ENCODE measurements at places on chromosomes 6 and 20. TPM values are rescaled to one million over a fixed set of nuclear protein-coding genes. Genes with fewer than 3 reads are reported as not detected.

Gene GPX5
- total RNA-seq = not detected

Gene GNRH2
- total RNA-seq = not detected

Gene MCM9
- total RNA-seq = 8.0 TPM

Gene MYCT1
- total RNA-seq = not detected

Gene HDAC2
- total RNA-seq = 87.3 TPM

Gene TNF
- not detected for total RNA-seq

Gene C6orf15
- not detected for total RNA-seq

Gene SGK1
- 53.9 TPM for total RNA-seq

Gene PSORS1C1
- total RNA-seq = 0.53 TPM

DNA sequence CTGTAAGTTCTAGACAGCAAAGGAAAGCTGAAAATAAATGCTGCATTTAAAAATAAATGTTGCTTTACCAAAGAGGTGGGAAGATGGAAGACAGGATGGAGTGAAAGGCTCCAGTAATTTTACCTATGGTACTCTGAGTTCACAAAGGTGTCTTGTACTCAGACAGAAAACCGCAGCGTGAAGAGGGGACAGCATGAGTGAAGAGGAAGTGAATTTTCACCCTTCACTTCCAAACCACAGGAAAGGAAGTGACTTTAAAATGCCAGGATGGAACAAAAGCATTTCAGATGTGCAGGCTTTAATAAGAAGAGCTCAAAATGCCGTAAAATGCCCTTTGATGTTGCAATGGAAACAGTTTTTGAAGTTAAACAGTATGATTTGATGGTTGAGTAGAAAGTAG lies 91.2 kb upstream of the TINAG start:
- no peak overlapping the region for H3K27ac ChIP-seq
- H3K4me1 ChIP-seq = no peaks in the 10 kb centered on the region
- no peak overlapping the region for H3K4me3 ChIP-seq
- H3K36me3 ChIP-seq = no peaks in the 10 kb centered on the region
- DNase-seq = no peak

DNA sequence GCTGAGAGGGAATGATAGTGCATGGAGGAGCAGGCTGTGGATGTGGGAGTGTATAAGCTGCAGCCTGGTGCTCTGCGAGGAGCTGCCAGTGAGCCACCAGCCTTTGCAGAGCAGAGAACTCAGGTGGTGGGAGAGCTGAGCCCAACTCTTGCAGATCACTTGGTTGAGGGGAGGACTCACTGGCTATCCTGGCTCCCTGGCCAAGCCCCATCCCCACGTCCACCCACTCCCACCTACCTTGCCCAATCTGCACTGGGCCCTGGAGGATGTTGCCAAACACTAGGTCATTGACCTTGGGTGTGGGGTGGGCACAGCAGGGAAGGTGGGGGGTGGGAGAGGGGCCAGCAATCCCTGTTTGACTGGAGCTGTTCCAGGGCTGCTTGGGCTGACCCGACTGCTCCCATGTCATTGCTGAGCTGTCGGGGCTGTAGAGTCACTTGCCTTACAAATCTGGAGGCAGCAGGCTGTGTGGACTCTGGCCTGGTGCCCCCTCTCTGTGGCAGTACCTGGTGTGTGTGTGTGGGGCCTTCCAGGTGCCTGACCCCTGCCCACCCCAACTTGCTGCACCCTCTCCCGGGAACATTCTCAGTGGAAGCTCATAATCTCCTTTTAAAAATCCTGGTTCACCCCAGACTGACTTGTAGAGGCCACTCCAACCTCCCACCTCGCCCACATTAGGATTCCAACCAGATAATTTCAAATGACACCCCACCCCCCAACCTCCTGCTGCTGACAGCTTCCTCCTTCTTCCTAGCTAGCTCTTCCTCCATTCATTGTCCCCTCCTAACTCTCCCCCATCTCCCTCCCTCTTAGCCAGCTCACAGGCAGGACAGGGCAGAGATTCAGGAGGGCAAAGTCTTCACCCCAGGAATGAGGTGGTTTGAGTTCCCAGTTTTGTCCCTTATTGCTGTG lies 162.3 kb downstream of the MRPL14 start:
- H3K27ac ChIP-seq = no peak overlapping the region
- no peaks in the 10 kb centered on the region for H3K36me3 ChIP-seq
- H3K4me1 ChIP-seq = peaks cover 7% of the 10 kb centered on the region

DNA sequence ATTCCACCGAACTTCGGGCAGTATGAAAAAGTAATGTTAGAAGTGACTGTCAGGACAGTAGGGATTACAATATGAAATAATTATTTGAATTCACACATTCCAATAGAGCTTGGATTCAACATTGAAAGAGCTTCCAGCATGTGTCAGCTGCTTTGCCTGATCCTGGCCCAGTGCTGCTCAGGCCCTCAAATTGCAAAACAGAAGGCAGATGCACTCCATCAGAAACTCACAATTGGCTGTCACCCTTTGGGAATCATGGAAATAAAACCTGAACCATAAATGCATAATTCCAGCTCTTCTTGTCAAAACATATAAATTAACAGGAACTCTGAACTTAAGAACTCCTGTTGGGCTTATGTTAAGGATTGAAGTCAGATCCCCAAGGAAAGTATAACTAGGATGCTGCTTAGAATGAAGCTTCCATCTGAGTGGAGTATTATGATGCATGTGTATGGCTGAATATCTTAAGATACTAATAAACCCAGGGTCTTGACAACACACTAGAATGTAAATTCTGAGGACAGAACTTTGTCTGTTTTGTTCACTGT lies 1.8 kb upstream of the NDUFAF4 start:
- H3K27ac ChIP-seq = no peak overlapping the region
- DNase-seq = no peak
- peaks cover 5% of the 10 kb centered on the region for H3K27me3 ChIP-seq
- peaks cover 20% of the 10 kb centered on the region for H3K36me3 ChIP-seq
- peaks cover 9% of the 10 kb centered on the region for H3K4me1 ChIP-seq

GRCh38 chr20:63973636-63974401 lies 4.1 kb upstream of the ZNF512B start:
- no peaks in the 10 kb centered on the region for H3K27me3 ChIP-seq
- DNase-seq = peak; percentile 88
- peak overlapping the region; percentile 33 for H3K4me3 ChIP-seq
- no peak overlapping the region for H3K27ac ChIP-seq
- peaks cover 8% of the 10 kb centered on the region for H3K36me3 ChIP-seq
- peaks cover 44% of the 10 kb centered on the region for H3K4me1 ChIP-seq

DNA sequence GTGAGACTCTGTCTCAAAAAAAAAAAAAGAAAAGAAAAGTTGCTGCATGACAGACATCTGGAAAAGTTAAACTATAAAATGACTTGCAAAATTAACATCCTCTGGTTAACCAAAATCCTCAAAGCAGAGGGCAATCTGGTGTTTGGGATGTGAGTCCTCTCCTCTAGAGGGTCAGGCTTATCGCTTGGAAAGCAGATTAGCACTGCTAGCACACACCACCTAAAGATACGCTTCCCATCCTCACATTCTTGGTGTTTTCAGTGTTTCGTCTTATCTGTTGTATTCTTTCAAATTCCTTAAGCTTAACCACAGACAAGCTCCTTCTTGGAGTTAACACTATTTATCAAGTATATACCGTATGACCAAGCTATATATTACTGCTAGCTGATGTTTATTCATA lies 198.0 kb downstream of the SOX4 start:
- H3K4me1 ChIP-seq = no peaks in the 10 kb centered on the region
- no peaks in the 10 kb centered on the region for H3K27me3 ChIP-seq
- no peaks in the 10 kb centered on the region for H3K36me3 ChIP-seq
- no peak for DNase-seq
- H3K4me3 ChIP-seq = no peak overlapping the region

GRCh38 chr20:382291-383115 lies 1.9 kb downstream of the TRIB3 start:
- peak overlapping the region; percentile 68 for H3K4me3 ChIP-seq
- peaks cover under 1% of the 10 kb centered on the region for H3K36me3 ChIP-seq
- H3K4me1 ChIP-seq = peaks cover 9% of the 10 kb centered on the region

- H3K4me3 ChIP-seq = no peak overlapping the region
- no peaks in the 10 kb centered on the region for H3K36me3 ChIP-seq
- H3K27me3 ChIP-seq = no peaks in the 10 kb centered on the region
- H3K27ac ChIP-seq = no peak overlapping the region
Observed at GRCh38 chr6:107561306-107561705, 71.4 kb downstream of the SOBP start.

- no peaks in the 10 kb centered on the region for H3K27me3 ChIP-seq
- no peaks in the 10 kb centered on the region for H3K4me1 ChIP-seq
- H3K36me3 ChIP-seq = no peaks in the 10 kb centered on the region
- H3K27ac ChIP-seq = no peak overlapping the region
- no peak overlapping the region for H3K4me3 ChIP-seq
Observed at GRCh38 chr20:54115172-54115854, 44.9 kb upstream of the BCAS1 start.

- no peaks in the 10 kb centered on the region for H3K27me3 ChIP-seq
- H3K4me1 ChIP-seq = no peaks in the 10 kb centered on the region
- H3K27ac ChIP-seq = no peak overlapping the region
- H3K4me3 ChIP-seq = no peak overlapping the region
Observed at GRCh38 chr6:93300661-93301060, 118.7 kb downstream of the EPHA7 start.

- no peaks in the 10 kb centered on the region for H3K36me3 ChIP-seq
- no peak overlapping the region for H3K4me3 ChIP-seq
- no peak overlapping the region for H3K27ac ChIP-seq
- no peaks in the 10 kb centered on the region for H3K27me3 ChIP-seq
- no peak for DNase-seq
Observed at GRCh38 chr6:2230659-2231277, 14.6 kb downstream of the GMDS start.

GRCh38 chr20:24766143-24766527 lies 182.9 kb upstream of the CST7 start:
- H3K4me1 ChIP-seq = peaks cover 8% of the 10 kb centered on the region
- no peak overlapping the region for H3K27ac ChIP-seq
- no peak for DNase-seq
- H3K36me3 ChIP-seq = no peaks in the 10 kb centered on the region
- H3K4me3 ChIP-seq = no peak overlapping the region
- no peaks in the 10 kb centered on the region for H3K27me3 ChIP-seq

GRCh38 chr20:48273843-48274242 lies 488.6 kb upstream of the SULF2 start:
- 0 out of 2 replicates have a peak, but pooled peaks cover 4% of the 10 kb centered on the region for H3K27me3 ChIP-seq
- no peak overlapping the region for H3K4me3 ChIP-seq
- no peak for DNase-seq
- H3K27ac ChIP-seq = no peak overlapping the region
- H3K4me1 ChIP-seq = peaks cover 6% of the 10 kb centered on the region

DNA sequence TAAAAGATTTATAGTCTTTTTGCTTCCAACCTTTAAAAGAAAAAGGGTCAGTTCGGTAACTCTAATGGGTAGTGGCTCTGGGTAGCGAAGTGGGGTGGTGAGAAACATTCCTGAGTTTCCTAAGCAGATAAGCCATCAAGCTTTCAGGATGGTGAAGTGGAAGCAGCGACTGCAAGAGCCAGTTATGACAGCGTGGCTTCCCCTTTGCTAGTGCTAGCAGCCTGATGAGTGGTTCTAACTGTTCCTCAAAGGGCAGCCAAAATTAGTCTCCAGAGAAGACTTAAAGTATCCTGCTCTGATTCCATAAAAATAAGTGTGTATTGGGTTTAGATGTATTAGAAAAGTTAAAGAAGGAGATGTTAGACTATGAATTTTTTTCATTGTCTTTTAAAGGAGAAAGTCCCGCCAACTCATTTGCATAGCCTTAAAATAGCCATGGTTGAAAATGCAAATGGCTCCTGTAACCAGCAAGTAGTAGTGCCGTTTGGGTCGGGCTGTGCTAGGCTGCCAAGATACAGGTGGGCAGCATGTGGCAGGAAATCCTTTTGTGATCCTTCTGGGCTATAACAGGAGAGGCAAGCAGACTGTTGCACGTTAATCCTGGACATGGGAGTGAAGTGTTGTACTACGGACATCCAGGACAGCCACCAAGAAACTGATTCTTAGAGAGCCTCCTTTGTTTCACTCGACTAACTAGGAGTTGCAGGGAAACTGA lies 18.0 kb downstream of the ELOVL2 start:
- no peak for DNase-seq
- H3K36me3 ChIP-seq = no peaks in the 10 kb centered on the region
- no peak overlapping the region for H3K4me3 ChIP-seq
- H3K27me3 ChIP-seq = no peaks in the 10 kb centered on the region

- peaks cover 19% of the 10 kb centered on the region for H3K27me3 ChIP-seq
- no peak overlapping the region for H3K27ac ChIP-seq
- no peak overlapping the region for H3K4me3 ChIP-seq
- no peaks in the 10 kb centered on the region for H3K36me3 ChIP-seq
Observed at GRCh38 chr6:52098721-52099120, 11.3 kb upstream of the PKHD1 start.

Measured in SJSA1 (cell line).